ENCODE measurements at places on chromosomes 7 and 10.

GRCh38 chr7:11176985-11177555, 203.4 kb downstream of the PHF14 start:
- DNase-seq = no peak

DNA sequence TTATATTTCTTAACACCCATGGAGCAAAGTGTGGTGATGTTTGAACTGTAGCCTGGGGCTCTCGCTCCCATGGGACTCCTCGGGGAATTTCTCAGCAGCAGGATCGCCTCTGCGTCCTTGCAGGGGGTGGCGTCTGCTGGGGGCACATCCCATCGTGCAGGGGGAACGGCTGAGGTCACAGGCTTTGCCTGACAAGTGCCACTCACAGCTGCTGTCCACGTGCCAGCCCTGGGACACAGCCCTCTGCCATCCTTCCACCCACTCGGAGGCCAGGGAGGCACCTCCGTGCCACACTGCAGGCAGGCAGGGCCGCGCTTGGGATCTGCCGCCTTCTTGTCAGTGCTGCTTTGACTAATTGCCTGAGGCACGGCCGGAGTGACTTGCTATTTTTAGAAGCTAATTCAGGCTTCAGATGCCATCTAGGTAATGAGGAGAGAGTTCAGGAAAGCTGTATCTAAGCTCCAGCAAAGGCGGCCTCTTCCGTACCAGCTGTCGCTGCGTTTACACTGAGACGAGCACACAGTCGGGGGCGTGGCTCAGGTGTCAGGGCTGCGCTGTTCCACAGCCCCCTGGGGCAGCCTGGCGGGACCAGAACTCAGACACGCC, 45.7 kb downstream of the PITRM1 start:
- DNase-seq = peak; percentile 33

DNA sequence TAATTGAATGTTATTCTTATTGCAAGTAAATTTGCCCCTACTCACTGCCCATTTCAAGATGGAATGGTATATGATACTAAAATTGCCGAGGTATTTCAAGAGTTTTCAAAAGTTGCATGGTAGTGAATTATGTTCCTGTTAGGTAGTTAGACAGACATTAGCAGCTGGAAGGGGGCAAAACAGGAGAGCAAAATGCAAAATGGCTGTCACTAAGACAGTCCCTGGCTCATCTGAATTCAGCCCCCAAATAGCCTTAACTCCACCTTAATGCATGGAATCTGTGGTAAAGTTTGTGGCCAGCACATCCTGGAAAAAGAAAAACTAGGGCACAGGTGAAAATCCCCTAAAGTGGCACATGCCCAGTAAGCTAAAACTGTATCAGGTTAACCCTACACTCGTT, 894.9 kb downstream of the NXPH1 start:
- no peak for DNase-seq

DNA sequence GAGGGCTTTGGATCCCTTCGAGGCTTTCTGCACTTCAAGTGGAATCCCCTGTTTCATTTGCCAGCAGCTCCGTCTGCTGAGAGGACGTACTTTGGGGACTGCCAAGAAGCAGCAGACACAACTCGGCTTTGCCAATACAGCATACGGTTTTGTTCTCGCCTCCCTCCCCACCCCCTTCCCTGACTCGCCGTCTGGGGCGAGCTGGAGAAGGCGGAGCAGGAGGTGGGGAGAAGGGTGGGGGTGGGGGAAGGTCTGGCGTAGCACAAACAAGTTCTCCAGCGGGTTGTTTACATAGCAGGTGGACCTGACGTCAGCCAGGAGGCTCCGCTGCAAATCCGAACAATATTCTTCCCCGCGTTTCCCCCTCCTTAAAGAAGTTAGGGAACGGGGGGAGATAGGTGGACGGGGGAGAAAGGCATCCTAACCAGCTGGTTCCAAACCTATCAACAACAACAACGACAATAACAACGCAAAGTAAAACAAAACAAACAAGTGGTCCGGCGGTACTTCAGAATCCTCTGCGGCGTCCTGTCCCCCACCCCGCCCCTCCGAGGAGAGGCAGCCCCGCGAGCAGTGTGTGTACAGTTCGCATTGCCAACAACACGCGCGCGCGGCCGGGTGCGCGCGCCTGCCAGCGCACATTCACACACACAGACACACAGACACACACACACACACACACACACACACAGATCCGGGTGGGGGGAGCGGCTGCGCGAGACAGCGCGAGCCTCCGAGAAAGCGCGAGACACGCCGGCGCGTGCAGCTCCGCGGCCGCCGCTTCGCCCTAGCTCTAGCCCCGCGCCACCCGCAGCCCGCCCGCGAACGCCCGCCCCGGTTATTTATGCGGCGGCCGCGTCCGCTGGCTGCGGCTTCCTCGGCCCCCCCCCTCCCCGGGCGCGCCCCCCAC, 167.0 kb upstream of the PPP1R3A start:
- peak; percentile 69 for DNase-seq

- no peak for DNase-seq
Observed at GRCh38 chr10:65611592-65611991, 1314.2 kb upstream of the LRRTM3 start.

DNA sequence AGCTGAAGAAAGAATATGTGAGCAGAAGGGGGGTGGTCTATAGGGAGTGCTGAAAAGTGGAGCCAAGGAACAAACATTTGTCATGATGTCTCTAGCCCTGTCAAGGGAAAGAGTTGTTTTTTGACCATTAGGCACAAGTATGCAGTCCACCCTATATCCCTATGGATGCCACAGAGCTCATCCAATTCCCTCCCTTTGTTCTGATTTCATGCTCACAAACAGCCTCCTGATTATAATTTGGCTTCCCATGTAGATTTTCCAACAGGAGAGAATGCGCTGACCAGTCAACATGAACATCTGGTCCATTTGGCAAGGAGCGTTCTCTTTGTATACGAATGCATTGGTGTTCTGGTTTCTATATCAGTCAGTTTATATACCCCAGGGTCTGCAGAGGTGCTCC, 12.1 kb upstream of the CEP41 start:
- no peak for DNase-seq

- DNase-seq = no peak
Observed at GRCh38 chr7:151039850-151040548, 8.3 kb upstream of the ASIC3 start.

DNA sequence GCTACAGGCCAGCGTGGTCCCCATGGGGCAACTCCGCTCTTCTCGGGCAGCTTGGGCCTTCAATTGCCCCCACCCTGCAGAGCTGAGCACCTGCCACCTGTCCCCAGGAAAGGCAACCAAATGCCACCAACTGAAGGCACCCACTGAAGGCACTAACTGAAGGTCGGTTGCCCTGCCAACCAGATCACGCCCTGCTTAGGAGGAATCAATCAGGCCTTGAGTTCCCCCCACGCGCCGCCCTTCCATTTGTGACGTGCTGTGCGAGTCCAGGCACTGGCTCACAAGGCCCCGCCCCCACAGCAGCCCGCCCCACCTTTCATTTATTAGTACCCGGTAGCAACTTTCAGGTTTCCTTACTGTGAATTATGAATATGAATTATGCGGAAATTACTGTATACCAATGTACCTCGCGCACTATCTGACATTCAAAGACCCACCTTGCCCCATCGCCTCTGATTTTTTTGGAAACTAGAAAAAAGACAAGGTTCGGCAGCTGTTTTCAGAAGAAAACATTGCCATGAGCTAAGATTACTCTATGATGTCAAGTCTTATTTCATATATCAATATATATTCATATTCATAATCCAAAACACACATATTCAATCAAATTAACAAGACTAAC, 83.6 kb upstream of the ABI1 start:
- DNase-seq = no peak

DNA sequence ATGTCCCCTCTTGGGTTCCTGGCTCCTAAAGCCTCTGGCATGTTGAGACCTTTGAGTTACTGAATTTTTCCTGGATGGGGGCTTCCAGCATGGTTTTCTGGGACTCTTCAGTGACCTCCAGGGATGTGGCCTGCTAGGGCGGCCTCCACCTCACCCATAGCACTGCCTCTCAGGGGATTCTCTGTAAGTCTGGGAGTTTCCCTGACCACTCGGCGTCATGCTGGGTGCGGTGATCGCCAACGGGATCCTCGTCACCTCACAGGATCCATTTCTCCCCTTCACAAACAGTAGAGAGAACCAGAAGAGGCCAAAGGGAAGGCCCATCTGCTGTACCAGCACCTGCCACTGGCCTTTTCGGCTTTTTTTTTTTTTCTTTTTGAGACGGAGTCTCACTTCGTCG, 84.3 kb downstream of the NPTX2 start:
- DNase-seq = no peak

GRCh38 chr7:20012100-20012499, 205.1 kb downstream of the MACC1 start:
- DNase-seq = no peak

- peak; percentile 61 for DNase-seq
Observed at GRCh38 chr10:121310151-121310711, 288.0 kb downstream of the FGFR2 start.

DNA sequence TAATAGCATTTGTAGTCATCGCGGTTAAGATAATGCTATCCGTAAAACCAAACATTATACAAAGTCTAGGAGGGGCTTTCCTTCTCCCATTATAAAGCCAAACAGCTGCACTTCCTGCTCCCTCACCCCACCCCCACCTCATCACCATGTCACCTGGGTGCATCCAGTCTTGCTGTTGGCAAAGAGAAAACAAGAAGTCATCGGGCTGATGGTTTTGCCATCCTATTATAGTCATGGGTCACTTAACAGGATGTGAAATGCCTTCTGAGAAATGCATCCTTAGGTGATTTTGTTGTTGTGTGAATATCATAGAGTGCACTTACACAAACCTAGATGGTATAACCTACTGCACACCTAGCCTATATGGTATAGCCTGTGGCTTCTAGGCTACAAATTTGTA, 157.0 kb downstream of the BMPER start:
- DNase-seq = no peak

DNA sequence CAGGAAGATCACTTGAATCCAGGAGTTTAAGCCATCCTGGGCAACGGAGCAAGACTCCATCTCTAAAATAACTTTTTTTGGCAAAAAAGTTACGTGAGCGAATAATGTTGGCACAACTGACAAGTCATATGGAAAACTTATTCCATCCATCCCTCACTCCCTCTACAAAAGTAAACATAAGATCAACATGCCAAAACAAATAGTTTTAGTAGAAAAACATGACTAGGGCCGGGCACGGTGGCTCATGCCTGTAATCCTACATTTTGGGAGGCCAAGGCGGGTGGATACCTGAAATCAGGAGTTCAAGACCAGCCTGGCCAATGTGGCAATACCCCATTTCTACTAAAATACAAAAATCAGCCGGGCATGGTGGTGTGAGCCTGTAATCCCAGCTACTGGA, 25.6 kb downstream of the SLC25A16 start:
- DNase-seq = no peak

DNA sequence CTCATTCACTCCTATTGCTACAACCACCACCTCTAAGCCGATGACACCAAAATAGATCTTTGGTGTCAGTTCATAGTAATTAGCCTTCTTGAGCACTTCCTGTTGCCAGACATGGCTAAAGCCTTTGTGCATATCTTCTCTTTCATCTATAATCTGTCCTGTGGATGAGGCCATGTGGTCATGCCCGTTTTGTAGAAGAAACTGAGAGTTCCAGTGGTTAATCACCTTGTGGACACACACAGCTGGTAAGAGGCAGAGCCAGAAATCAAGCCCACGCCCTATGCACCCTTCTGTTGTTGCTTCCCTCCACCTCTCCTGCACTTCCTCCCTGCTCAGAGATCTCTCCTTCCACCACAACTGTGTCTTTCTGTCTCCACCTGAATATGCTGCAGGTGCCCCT, 285.1 kb upstream of the PFKP start:
- DNase-seq = no peak

DNA sequence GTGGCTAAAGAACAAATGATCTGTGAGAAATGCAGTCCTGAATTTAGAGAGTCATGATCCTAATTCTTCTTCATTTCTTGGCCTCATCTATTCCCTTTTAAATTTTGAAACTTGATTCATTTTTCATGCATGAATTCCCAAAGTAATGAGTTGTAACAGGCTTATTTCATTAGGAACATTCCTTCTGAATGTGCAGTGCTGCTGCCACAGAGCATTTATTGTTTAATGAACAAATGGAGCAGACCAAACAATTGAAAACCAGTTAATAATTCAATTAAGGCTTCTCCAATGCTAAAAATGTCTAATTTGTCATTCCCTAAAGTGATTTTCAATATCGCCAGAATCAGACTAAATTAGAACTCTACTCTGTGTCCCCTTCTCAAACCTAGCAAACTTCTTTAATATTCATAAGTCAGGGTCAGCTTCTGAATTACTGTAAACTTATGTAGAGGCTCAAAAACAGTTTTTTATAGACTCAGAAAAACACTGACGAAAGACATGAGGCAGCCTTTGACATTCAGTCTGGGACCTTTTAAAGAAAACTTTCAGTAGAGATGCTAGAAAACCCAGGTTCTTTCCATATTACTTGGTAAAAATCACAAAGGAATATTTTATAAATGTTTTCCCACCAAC, 14.5 kb downstream of the LSMEM1 start:
- no peak for DNase-seq

DNA sequence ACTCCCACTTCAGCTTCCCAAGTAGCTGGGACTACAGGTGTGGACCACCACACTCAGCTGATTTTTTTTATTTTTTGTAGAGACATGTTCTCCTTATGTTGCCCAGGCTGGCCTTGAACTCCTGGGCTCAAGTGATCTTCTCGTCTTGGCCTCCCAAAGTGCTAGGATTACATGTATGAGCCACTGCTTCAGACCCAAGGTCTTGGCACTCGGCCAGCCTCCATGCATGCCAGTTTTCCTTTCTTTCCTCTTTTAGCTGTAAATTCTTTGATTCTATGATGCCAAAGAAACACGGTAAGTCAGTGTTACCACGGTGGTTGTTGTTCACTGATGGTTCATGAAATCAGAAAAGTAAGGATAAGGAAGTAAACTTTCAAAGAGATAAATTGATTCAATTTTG, 3.0 kb upstream of the MGAM start:
- no peak for DNase-seq
